Suppressor macrophage treated with lipopolysaccharide for 1 hour (primary cell): ENCODE measurements at places on chromosomes 13 and 19.
A peak's percentile ranks its signal among the peaks of the same experiment; 100 is the strongest.

DNA sequence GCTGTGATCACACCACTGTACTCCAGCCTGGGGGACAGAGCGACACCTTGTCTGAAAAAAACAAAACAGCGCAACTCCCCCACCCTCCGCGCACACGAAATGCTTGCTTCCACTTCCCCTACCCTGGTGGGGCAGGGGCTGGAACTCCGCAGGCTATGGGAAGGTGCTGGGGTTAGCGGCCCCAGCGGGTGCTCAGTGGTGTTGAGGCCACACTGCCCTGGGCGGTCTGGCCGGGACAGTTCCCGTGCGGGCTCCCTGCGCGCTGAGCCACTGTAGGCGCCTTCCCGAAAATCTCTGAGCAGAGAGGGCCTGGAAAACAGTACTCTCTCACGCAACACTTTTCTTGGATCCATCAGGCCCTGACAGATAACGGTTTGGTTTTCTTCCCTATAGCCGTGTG, 1.1 kb upstream of the WTIP start:
- DNase-seq: no peak

DNA sequence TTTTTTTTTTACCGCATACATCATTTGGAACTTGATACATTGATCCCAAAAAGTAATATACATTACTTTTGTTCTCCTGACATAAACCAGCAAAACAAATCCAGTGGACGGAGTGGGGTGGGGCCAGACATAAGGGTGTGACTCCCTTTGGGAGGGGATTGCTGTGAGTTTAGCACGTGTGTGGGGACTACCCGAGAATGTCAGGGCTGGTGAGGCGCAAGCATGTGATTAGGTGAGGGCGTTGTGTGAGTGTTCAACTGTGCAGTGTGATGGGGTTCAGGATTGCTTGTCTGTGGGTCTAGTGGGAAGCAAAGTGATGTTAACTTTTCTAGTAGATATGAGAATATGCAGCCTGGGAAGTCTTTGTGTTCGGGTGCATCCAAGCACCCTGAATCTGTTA, 468.0 kb downstream of the TSHZ3 start:
- DNase-seq: peak; percentile 43

DNA sequence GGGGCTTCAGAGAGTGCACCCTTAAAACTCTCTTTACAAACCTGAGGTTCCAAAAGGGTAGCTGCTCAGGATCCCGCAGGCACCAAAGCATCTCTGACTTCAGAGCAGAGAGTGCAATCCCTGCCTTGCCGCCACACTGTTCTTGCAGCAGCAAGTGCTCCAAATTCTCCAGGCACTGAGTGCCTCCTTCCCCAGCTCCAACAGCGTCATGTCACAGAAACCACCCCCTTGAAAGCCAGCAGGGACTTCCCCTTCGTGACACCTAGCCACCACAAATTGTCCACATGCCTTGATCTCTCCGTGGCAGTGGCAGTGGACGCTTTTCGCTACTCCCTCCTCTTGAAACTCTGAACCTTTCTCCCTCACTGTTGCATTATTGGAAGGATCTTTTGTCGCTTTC, 39.9 kb downstream of the MBNL2 start:
- peak; percentile 8 for DNase-seq

GRCh38 chr13:45863709-45864590, 12.4 kb upstream of the SIAH3 start:
- no peak for DNase-seq

DNA sequence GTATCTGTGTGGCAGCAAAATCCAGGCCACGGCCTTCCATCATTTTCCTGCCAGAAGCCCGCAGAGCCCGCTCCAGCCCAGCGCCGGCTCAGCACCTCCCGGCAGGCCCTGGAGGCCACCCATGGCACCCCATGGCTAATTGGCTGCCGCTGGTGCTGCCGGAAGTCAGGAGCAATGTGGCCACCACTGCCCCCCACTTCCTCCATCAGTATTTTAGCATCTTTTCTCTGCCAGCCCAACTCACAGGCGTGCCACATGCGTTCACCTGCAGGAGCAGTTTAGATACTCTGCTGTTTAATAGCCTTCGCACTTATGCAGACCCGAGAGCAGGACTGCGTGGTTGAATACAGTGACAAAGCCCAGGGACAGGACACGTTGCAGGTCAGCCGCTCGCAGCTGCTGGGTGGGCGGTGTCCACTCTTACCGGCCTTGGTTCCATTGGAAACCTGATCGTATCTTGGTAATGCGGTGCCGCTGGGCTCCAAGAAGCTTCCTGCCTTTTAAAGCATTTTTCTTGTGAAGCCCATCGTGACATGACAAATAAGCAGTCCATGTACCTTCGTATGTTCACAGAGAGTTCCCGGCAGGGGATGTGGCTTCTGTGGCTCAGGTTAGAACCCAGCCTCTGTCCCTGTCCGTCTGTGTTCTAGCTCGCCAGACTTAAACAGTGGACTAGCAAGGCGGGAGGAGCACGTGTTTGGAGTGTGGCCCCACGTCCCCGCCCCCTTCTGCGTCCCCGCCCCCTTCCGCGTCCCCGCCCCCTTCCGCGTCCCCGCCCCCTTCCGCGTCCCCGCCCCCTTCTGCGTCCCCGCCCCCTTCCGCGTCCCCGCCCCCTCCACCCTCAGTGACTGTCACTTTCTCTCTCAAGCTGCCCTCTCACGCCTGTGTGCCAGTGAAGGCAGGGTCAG, 162.0 kb upstream of the SOX1 start:
- no peak for DNase-seq

- no peak for DNase-seq
Measured at GRCh38 chr13:29782798-29783197, 67.6 kb downstream of the UBL3 start.

DNA sequence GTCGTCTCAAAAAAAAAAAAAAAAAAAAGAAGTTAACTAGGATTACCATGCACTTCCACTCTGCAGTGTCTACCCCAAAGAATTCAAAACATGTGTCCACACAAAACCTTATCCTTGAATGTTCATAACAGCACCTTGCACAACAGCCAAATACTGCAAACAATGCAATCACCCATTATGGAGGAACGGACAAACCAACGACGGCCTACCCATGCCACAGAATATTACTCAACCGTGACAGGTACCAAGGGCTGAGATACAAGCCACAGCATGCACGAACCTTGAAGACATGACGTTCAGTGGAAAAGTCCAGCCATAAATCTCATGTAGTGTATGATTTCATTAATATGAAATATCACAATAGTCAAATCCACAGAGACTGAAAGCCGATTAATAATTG, 3.0 kb upstream of the SHISA7 start:
- no peak for DNase-seq

DNA sequence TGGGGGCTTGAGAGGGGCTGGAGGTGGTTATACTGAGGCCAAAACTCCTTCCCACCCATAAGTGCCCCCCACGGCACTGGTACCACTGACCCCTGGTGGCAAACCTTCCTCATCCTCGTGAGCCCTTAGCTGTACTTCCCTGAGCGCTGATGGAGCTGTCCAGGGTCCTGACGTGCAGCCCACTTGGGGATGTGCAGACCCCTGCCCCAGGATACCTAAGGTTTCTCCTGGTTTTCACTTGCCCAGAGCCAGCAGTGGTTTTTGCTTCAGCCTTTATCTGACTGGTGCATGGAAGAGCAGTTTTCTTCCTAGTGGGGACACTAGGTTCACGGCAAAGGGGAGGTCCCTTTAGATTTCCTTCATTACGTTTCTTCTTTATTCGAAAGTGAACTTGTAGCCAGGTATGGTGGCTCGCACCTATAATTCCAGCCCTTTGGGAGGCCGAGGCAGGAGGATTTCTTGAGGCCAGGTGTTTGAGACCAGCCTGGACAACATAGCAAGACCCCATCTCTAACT, 28.7 kb upstream of the KCTD15 start:
- no peak for DNase-seq

DNA sequence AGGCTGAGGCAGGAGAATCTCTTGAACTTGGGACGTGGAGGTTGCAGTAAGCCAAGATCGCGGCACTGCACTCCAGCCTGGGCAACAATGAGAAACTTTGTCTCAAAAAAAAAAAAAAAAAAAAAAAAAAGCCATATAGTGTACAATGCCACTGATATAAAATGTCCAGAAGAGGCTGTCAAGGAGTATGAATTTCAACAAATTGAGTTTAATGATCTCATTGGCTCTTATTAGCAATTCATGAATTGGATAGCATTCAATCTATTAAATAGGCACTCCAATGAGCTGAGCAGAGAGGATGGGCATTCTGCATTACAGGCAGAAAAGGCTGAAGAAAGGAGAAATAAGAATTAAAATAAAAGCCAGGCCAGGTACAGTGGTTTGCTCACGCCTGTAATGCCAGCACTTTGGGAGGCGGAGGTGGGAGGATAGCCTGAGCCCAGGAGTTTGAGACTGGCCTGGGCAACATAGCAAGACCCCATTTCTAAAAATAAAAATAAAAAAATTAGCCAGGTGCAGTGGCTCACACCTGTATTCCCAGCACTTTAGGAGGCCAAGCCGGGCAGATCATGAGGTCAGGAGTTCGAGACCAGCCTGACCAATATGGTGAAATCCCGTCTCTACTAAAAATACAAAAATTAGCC, 757 bp upstream of the LMNB2 start:
- DNase-seq: no peak

DNA sequence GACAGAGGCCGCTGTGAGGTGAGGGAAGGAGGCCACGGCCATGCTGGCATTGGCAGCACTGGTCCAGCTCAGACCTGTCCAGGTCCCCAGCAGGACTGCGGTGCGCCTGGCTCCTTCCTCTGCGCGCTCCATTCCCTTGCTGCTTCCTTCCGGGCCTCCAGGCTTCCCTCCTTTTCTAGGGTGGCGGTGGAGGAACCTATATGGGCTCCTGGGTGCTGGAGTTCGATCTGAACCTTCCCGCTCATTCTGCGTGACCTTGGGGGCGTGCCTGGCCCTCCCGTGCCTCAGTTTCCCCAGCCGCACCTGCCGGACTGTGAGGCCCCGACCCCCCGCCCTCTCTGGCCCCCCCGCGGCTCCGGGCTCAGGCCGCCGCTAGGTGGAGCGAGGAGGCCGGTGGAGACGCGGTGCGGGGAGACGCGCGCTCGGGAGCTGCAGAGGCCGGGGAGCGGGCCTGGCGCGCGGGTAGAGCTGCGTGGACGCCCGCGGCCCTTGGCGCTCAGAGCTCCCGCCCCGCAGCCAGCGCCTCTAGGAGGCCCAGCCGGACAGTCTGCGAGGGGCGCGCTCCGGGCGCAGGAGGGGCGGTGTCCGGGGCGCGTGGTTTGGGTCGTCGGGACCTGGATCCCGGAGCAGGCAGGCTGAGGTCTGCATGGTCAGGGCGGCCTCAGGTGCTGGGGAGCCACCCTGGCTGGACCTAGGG, 29.9 kb downstream of the EFNA2 start:
- peak; percentile 77 for DNase-seq

DNA sequence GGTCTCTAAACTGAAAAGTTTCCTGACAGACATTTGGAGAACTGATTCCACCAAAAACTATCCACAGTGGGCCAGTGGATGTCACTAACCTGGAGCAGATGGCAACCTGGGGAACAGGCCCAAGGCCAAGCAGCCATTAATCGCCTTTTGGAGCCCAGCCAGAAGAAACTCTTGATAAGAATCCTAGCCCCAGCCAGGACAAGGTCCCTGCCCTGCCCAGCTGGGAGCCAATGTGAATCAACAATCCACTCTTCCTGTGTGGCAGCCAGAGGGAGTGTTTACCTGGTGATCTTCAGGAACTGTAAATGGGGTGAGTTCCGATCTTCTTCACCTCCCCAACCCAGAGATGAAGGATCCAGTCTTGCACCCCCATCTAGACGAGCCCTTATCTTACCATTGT, 14.5 kb upstream of the IGSF23 start:
- no peak for DNase-seq

- DNase-seq: peak; percentile 80
Measured at GRCh38 chr19:54517483-54517882, 14.9 kb downstream of the LAIR2 start.

GRCh38 chr19:1237027-1237659, 662 bp downstream of the CBARP start:
- no peak for DNase-seq

GRCh38 chr13:33303855-33304597, 18.5 kb upstream of the STARD13 start:
- peak; percentile 67 for DNase-seq

- no peak for DNase-seq
Measured at GRCh38 chr13:68173111-68173510, 943.0 kb upstream of the PCDH9 start.

DNA sequence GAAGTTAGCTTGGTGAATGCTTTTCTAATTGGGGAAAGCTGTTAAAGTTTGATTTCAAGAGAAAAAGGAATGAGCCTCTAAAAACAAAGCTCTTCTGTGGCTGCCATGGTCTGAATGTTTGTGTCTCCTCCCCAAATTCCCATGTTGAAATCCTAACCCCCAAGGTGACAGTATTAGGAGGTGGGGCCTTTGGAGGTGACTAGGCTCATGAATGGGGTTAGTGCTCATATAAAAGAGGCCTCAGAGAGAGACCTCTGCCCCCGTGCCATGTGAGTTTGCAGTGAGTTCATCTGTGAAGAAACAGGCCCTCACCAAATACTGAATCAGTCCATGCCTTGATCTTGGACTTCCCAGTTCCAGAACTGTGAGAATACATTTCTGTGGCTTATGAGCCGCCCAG, 56.5 kb downstream of the ARHGEF7 start:
- no peak for DNase-seq

- no peak for DNase-seq
Measured at GRCh38 chr13:23613596-23613995, 43.4 kb downstream of the TNFRSF19 start.

- no peak for DNase-seq
Measured at GRCh38 chr19:13742756-13743155, 21.6 kb upstream of the MRI1 start.

DNA sequence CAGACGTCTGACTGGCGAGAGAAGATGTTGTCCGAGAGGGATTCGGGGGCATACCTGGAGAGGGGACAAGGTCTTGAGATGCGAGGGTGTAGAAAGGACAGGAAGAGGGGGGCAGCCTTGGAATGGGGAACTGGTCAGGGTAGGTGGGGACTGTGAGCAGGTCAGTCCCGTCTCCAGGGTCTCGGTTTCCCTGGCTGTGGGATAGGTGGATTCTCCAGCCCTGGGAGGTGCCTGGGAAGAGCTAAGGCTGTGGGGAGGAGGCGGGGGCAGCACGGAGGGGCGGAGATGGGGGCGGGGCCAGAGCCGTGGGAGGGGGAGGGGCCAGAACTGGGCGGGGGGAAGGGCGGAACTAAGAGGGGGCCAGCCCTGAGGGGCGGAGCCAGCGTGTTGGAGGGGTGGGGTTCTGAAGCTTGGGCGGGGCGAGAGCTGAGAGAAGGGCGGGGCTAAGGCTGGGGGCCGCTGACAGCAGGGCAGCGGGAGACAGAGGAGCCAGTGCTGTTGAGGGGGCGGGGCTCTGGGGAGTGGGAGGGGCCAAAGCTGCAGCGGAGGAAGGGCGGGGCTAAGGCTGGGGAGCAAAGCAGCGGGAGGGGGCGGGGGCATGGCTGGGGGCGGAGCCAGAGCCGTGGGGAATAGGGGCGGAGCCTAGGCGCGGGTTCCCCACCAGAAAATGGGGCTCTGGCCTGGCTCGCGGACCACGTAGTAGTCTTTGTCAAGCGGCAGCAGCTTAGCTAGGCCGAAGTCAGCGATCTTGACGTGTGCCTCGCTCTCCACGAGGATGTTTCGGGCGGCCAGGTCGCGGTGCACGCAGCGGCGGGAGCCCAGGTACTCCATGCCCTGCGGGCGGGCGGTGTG, 9.5 kb upstream of the INSL3 start:
- no peak for DNase-seq

GRCh38 chr19:17385878-17386611, 8.0 kb downstream of the CCDC194 start:
- DNase-seq: peak; percentile 73
